ENCODE measurements at places on chromosomes 4 and X.
A peak's percentile ranks its signal among the peaks of the same experiment; 100 is the strongest.

- no peak for DNase-seq
Measured at GRCh38 chrX:2965965-2966364, 36.8 kb upstream of the ARSD start.

GRCh38 chrX:103823591-103823990 lies 8.5 kb downstream of the RAB9B start:
- DNase-seq = no peak

- no peak for DNase-seq
Measured at GRCh38 chrX:33855251-33855650, 276.9 kb downstream of the FAM47A start.

DNA sequence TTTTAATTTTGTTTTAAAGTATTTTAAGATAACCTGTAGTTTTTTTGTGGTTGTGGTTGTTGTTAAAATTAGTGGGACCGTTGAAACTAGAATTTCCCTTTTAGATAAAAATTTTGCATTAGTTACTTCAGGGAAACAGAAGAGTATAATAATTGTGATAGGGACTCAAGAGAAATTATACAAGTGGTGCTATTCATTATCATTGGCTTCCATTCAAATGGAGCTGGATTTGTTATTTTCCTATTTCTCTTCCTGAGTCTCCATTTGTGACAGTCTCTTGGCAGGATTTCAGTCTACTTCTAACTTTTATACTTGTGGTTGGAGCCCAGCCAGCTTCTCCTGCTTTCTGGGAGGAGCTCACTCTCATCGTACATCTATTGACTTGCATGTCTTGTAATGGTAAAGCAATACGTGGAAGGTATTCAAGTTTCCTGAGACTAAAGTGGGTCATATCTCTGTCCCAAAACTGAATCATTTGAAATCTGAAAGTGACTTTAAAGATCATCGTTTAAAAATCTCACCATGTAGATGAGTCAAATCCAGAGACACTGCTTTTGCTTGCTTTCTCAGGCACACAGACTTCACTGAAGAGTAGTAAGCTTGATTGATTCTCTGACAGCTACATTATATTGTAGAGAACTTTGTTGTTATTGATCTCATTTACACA lies 155.8 kb downstream of the RPA4 start:
- DNase-seq = no peak

GRCh38 chr4:160514126-160514525 lies 1411.2 kb downstream of the RAPGEF2 start:
- no peak for DNase-seq

DNA sequence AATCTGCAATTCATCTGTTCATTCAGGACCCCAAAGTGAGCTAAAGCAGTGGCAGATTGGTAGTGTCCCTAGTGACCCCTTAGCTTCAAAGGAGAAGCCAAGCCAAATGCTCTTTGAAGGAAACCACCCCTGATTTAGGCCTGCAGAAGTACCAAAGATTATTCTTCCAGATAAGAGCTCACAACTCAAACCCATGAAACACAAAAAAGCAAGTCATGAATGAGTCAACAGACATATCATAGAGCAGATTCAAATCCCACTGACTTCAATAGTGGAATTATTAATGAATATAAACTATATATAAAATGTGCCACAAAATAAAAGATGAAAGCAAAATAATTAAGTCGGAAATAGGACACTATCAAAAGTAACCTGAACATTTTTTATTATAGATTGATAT lies 197.6 kb downstream of the SCFD2 start:
- no peak for DNase-seq

- no peak for DNase-seq
Measured at GRCh38 chr4:94856030-94856429, 98.3 kb downstream of the BMPR1B start.

DNA sequence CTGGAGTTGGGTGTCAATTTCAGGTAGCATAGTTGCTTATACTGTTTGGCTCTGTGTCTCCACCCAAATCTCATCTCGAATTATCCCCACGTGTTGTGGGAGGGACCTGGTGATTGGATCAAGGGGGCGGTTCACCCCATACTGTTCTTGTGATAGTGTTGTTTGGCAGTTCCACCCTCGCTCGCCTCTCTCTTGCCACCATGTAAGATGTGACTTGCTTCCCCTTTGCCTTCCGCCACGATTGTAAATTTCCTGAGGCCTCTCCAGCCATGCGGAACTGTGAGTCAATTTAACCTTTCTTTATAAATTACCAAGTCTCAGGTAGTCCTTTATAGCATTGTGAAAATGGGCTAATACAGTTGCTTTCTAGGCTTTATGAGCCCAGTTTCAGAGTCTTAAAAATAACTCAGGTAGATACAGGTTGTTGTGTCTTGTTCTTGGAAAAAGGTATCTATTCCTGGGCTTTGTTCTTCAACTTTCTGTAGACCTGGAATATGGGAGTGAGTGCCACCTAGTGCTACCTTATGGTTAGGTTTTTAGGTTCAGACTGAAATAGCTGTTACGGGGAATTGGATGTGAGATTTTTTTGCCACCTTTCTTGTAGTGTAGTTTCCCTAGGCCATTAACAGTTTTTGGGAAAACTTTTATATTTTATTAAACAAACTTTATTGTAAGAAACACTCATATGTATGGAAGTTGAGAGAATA lies 15.6 kb downstream of the PGK1 start:
- DNase-seq = no peak

DNA sequence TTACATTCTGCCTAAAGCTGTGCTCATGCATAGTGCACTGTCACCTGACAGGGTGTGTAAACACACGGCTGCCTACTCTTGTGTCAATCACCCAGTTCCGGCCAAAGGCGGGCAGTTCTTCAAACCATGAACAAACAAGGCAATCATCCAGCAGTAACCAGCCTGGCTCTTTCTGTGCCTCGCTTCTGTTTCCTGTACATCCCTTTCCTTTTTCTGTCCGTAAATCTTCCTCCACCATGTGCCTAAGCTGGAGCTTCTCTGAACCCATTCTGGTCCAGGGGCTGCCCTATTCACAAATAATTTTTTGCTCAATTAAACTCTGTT lies 60.8 kb upstream of the CBR4 start:
- DNase-seq = peak; percentile 50

All from NCI-H1436 (cell line).